Activated T-cell treated with anti-CD3 and anti-CD28 coated beads, Interleukin-2, amount 50 U/mL, for 4 hours (primary cell): ENCODE measurements at places on chromosomes 11 and 22.

GRCh38 chr11:75850787-75851186 lies 35.8 kb downstream of the UVRAG start:
- DNase-seq = no peak

- no peak for DNase-seq
These were observed 279.8 kb downstream of the TBC1D22A start for GRCh38 chr22:47042116-47042825.

DNA sequence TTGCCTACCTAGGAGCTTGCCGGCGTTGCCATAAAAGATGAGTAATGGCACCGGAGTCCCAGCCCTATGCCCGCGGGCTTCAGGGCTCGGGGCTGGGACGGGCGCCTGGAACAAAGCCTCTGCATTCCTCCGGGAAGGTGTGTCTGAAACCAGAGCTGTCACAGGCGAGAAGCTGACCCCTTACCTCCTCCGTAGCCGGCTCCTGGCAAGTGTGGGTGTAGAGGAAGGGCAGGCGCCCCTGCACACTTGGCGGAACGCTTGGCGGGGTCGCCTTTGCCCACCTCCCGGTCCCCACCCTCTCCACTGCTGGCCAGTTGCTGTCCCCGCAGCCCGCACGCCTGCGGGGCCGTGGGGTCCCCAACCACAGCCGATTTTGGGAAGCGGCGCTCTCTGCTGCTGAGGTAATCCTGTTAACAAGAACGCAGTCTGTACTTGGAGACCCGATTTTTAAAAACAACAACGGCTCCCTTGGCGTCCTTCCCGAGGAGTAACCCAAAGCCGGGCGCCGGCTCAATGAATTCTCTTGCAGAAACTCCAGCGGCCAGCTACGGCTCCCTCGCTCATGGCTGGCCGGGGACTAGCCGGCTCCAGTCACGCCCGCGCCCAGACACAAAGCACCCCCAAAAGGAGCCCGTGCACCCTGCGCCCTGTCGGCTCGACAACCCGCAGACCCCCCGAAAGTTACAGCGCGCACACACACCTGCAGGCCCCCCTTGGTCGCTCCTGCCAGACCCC lies 89.2 kb downstream of the PLEKHA7 start:
- no peak for DNase-seq

- no peak for DNase-seq
These were observed 195.3 kb downstream of the BRD1 start for GRCh38 chr22:49632199-49633009.

DNA sequence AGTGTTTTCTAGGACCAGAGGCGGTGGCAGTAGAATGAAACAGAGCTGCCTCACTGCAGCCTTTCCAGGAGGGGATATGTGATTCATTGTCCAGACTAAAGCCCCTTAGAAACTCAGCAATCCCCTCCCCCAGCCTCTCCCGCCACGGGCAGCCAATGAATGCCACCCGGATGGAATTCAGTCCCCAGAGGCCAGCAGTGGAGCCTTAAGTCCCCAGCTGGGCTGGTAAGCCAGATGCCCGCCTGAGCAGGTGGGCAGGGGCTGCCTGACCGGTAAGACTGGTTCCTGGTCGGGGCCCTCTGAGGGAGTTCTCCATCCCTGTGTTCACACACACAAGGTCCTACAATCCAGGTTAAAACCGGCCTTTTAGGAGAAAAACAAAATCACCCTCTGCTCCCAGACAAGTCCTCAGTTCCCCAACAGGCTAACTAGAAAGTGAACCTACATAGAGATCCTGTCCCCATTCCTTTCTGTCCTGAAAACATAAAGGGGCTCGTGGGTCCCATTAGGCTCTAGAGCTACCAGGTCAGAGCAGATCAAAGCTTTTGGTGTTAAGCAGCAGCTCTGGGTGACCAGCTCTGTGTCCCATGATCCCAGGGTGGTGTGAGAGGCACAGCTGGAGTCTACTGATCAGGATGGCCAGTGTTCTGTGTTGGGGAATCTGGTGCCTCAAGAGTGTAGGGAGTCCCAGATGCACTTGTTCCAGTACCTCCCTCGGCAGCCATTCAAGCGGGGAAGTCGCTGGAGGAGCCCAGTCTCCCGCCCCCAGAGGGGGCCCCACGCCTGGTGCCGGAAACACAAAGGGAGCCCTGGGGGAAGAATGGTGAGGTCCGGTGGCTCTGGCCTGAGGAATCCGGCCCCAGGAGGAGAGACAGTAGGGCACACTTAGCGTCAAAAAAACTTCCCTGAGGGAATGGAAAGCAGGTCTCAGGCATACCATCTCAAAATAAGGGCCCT lies 2.6 kb downstream of the PATZ1 start:
- DNase-seq = no peak

DNA sequence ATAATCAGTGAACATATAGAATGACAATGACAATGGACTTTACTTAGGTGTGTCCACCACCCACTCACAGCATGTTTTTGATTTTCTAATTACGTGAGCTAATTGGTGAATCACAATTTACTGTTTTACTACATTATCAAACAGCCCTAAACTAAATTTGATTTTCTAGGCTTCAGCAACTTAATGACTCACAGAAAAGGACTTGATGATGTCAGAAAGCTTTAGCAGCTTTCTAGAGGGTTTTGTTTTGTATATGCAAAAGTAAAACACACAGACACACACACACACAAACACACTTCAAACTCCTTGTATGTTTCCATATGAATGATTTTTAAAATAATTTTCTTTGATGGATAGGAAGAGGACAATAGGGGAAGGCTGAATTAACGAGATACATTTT lies 878.6 kb upstream of the CCDC90B start:
- no peak for DNase-seq

DNA sequence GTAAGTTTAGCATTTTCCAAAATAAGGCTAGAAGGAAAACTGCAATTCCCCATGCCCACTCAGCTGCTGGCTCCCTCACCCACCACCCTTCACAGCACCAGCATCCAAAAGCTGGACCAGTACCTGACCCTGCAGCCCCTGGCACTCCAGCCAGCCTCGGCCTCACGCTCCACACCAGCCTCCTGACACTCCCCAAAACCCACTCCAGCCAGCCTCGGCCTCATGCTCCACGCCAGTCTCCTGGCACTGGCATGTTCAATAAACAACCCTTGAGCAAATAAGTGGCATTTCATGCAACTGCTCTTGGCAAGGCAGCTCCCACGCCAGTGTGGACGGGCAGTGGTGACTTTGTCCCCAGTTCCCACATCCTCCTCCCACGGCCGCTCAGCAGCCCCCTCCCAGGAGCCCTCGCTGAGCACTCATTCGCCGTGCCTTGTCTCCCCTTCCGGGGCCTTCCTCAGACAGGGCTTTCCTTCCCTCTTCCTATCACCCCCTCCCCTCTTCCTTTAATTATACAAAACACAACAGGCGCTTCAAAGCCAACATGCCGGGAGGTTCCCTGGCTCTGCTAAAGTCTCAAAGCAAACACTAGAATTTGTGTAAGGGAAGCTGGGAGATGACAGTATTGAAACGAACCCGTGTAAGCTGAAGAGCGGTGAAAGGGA lies 6.8 kb downstream of the TOLLIP start:
- DNase-seq = no peak

- no peak for DNase-seq
These were observed 13.4 kb downstream of the MICAL2 start for GRCh38 chr11:12123799-12124198.

DNA sequence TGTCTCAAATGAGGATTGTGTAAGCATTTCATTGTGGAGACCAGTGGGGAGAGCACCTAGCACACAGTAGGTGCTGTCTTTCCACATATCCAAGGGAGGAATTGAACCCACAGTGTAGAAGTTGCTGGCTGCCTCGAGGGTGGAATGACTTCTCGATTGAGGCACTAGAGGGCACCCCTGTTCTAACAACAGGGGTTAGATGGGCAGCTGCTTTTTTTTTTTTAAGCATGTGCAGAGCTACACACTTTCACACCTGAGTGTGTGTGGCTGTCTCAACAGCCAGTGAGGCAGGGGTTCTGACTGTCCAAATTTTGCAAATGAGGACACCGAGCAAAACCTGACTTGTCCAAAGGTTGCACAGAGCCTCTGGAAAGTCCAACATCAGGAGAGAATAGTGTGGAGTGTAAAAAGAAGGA lies 118.2 kb upstream of the CRYBB3 start:
- DNase-seq = peak; percentile 43

- no peak for DNase-seq
These were observed 92.3 kb downstream of the GAB2 start for GRCh38 chr11:78325274-78325781.

DNA sequence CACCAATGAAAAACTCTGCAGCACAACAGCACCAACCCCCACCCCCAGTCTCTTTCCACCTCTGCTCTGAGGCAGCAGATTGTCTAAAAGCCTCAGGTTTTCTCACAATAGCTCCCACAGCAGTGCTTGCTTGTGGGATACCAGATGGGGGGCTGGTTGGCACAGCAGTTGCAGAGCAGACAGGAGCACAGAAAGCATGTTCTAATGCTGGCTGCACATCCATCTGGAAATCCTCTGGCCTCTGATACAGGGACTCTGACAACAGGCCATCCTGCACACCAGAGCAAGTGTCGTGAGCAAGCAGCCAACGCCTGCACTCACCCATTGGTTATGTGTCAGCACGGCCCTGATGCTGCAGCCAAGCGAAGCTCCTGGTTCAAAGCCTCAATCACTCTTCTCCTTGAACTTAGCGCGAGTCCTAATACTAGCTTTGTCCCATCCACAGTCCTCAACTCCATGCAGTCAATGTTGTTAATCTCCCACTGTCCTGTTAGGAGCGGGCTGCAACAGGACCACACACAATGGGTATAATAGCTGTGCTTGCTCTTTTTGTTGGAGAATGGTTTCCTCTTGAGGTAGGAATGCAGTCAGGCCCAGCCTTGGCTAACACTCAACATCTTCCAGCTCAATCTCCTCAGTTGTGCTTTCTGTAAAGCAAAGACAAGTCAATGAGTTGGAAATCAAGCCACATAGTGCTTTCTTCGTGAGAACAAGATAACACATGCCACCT lies 30.3 kb downstream of the VSTM5 start:
- no peak for DNase-seq

DNA sequence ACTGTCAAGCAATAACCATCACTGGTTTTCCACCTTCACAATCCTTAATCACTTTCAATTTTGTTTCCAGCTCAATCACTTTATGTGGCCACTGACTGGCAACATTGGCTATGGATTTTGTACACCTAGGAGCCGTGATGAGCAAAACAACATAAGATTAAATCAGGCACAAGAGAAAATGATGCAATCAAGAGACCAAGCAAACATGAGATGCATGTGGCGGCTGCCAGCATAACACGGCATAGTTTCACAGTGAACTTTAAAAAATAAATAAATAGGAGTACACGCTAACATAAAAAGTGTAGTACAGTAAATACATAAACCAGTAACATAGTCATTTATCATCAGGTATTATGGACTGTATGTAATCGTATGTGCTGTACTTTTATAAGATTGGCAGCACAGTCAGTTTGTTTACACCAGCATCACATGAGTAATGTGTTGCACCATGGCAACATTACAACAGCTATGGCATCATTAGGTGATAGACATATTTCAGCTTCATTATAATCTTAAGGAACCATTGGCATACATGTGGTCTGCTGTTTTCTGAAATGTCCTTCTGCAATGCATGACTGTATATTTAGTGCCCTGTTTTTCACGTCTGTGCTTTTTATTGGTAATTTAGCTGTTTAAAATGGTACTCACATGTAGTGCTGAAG lies 83.3 kb upstream of the PRDM11 start:
- DNase-seq = no peak

- no peak for DNase-seq
These were observed 22.4 kb upstream of the LRRC32 start for GRCh38 chr11:76692956-76693355.

DNA sequence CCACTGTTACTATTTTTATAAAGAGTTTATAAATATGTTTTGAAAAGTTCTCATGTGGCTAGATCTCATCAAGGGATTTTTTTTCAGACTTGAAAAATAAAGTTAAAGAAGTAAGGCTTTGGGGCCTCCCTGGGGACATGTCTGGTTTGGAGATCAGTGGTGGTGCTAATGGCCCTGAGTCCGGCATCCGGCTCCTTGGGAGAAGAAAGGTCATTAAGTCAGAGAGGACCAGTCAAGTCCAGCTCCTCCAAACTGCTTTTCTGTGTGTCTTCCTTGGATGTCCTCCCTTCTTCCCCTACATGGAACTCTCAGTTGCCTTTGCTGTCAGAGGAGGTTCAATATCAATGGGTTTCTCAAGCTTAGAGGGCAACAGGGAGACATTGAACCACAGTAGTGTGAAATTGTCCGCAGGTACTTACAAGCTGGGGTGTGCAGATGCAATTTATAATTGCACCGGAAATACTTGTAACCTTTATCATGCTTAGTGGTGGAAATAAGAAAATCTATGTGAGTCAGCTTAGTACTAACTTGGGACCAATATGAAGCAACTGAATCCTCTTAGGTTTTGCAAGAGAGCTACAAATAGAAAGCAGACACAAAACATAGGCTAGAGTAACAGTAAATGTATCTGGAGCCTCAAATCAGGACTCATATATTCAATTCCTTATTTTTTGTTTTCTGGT lies 144.3 kb downstream of the TEAD1 start:
- DNase-seq = no peak

GRCh38 chr11:46239801-46240061 lies 37.7 kb upstream of the CREB3L1 start:
- DNase-seq = no peak

DNA sequence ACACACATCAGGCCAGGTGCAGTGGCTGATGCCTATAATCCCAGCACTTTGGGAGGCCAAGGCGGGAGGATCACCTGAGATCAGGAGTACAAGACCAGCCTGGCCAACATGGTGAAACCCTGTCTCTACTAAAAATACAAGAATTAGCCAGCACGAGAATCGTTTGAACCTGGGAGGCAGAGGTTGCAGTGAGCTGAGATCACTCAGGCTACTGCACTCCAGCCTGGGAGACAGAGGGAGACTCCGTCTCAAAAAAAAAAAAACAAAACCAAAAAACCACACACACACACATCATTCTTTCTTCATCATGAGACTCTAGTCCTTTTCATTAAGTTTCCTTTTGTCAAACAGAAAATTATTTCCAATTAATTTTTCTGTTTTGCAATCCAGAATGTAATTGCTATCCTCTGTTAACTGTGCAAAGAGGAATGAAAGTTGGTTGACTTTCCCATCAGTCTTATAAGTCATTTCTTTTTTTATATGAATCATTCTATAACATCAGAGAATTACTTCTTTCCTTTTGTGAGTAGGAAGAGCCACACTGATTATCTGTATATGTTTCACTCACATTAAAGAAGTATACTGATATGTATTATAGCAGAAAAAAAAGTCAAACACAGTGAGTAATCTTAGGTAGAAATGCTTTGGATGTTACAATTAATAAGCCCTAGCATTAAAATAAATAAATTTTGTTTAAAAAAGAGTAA lies 52.2 kb downstream of the HORMAD2 start:
- DNase-seq = no peak

- no peak for DNase-seq
These were observed 723 bp upstream of the CD82 start for GRCh38 chr11:44564670-44565210.

GRCh38 chr11:134761386-134761785 lies 349.3 kb upstream of the B3GAT1 start:
- DNase-seq = no peak

GRCh38 chr11:104390651-104391050 lies 226.7 kb upstream of the PDGFD start:
- no peak for DNase-seq
